ENCODE measurements at places on chromosomes 4 and X.

GRCh38 chr4:78174891-78175290 is 117.8 kb downstream of the FRAS1 start:
- no peak for DNase-seq

GRCh38 chr4:3473181-3473950 is 10.3 kb downstream of the DOK7 start:
- DNase-seq: no peak

GRCh38 chr4:185838104-185838452 is 26.1 kb upstream of the SORBS2 start:
- DNase-seq: no peak

- DNase-seq: no peak
These were observed 25.7 kb downstream of the GUCY1A1 start for GRCh38 chr4:155692361-155692760.

DNA sequence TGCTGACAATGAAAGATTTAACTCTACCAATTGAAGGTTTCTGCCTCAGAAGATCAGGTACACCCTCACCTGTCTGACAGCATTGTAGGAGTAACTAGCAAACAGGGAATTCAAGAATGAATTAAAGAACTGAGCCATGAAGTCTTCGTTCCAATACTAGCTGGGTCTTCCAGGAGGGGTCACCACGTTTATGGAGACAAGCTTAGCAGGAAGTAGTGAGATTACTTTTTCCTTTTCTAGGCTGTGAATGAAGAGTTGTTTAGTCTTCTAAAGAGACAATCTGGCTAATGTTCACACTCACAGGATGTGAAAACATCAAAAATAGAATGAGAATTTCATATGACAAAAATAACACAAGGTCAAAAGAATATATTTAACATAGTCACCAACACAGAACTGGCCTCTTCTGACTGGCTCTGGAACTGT is 54.9 kb downstream of the REELD1 start:
- DNase-seq: no peak

Measured in stimulated activated CD4-positive, alpha-beta T cell treated with anti-CD3 and anti-CD28 coated beads, Interleukin-1b, Interleukin-23, amount 100 ng/mL, for 24 hours (primary cell).